ENCODE measurements at places on chromosomes 5 and 9.

GRCh38 chr5:39543335-39543734 is 118.6 kb upstream of the DAB2 start:
- DNase-seq, result no peak

DNA sequence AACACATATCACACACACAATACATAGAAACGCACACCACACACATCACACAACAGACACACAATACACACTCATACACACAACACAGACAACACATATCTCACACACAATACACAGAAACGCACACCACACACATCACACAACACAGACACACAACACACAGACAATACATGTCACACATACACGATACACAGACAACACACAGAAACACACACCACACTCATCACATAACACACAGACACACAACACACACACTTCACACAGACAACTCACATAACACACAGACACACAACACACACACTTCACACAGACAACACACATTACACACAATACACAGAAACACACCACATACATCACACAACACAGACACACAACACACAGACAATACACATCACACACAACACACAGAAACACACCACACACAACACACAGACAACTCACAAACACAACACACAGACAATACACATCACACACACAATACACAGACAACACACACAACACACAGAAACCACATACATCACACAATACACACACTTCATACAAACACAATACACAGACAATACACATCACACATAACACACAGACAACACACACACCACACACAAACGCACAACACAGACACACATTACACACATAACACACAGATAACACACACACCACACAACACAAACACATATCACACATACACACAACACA is 4.3 kb upstream of the CCDC187 start:
- DNase-seq, result no peak

GRCh38 chr5:119031905-119032304 is 39.0 kb upstream of the DMXL1 start:
- no peak for DNase-seq

GRCh38 chr5:135269931-135270421 is 129.1 kb downstream of the MACROH2A1 start:
- no peak for DNase-seq

DNA sequence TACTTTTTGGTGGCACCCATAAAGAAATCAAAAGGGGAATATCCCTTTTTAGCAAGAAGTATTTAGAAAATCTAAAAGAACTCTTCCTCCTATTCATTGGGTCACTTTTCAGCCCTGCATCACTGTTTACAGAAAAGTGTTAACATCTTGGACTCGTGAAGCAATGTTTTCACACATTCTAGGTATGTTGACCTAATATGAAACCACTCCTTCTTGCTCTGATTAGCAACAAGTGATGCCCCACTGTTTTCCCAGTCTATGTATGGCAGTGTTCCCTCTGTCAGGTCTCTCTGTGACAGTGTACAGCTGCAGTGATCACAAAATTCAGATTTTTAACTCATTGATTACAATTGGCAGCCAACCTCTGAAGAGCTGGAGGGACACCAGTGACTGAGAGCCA is 148.2 kb upstream of the SLC12A2 start:
- no peak for DNase-seq

- DNase-seq, result no peak
Measured at GRCh38 chr9:91253488-91253887, 108.2 kb downstream of the AUH start.

GRCh38 chr5:45038366-45038987 is 229.7 kb downstream of the MRPS30 start:
- peak; percentile 26 for DNase-seq

DNA sequence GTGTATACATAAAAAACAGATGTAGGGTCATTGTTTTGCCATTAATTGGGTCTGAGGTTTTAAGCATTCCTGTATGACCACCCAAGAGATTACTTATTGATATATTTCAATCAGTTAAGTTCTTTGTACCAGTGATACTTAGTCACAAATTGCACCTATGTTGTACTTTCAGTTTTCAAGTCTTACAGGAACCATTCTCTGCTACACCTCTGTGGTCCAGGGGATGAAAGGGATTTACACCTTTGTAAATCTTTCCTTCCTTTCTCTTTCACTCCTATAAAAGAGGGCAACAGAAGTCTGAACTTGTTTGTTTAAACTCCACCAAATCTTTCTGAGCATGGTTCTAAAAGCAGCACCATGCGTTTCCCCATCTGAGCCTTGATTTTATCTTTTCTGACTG is 86.1 kb downstream of the DEPDC1B start:
- no peak for DNase-seq

All from NCI-H1092 (cell line).